Renal pelvis (tissue), 12 donors: ENCODE measurements at places on chromosomes 12 and 14.

DNA sequence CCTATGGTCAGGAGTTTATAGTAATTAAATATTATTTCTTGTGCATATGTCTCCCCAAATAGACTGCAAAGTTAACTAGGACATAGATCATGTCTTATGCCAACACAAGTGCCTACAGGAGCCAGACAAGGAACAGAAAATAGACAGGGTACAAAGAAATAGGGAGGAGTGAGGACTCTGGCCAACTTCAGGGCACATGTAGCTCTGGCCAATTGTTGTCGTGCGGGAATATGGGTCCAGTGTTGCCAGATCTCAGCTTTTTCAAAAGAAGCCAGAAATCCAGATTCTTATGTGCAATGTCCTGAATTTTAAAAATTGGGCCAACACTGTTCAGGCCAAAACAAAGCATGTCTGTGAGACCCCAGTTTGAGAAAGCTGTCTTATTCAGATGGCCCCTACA, 68.7 kb downstream of the RFX4 start:
- DNase-seq: no peak

DNA sequence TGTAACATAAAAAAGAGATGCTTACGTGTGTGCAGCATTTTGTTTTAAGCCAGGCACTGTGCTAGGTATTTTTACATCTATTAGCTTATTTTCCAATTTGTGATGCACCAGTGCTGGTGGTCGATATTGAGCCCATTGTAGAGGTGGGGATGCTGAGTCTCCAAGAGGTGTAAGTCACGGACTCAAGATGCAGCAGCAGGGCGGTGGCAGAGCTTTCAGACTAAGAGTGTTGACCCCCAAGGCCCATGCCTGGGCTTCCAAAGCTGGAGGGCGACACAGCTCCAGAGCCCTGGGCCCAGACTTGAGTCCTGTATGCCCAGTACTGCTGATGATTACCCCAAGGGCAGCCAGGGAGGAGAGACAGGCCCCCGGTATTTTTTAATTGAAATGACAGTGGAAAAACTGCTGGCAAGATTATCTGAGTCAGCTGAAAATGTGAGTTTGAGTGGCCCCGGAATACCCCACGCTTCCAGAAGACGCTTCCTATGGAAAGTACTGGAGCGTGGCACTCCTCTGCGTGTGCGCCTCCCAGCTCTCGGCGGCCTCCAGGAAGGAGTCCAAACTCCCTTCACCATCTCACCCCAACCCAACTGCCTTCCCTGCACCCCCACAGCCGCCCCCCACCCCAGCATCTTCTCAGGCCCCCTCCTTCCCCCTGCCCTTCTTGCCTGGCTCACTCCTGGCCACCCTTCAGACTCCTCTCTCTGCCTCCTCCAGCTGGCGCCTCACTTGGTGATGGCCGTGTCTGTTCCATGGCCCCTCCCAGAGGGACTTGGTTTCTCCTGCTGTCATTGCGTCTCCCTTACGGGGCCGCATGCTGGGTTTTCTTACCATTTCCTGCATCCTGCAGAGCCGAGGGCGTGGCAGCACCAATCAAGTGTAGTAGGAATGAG, 40.7 kb downstream of the ELK3 start:
- no peak for DNase-seq

GRCh38 chr12:124515981-124516380, 51.4 kb downstream of the NCOR2 start:
- no peak for DNase-seq

- DNase-seq: no peak
Measured at GRCh38 chr12:32455607-32456071, 56.3 kb downstream of the FGD4 start.

DNA sequence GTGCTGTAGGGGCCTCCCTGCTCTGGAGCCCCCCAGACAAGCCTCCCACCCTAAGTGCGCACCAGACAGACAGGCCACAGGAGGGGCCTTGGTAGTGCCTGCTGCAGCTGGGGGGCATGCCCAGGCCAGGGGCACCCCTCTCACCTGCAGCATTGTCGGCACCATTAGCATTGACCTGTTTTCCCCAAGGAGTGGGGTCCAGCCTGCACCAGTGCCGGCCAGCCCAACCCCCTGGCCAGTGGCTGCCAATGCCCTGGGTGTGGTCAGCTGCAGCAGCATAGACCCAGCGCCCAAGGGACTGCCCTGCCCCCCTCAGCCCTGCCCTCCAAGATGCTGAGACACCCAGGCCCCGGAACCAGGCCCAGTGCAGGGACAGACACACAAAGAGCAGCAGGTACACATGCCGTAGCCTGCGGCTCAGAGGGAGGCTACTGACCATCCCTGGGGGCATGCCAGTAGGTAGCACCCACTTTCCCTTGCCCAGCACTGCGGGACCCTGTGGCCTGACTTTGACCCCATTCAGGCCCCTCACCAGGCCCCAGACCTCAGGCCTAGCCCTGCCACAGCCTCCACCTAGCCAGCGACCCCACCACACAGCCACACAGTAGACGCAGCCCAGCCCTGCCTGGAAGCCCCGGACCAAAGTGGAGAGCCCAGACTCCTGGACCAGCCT, 1.0 kb downstream of the AHNAK2 start:
- no peak for DNase-seq

DNA sequence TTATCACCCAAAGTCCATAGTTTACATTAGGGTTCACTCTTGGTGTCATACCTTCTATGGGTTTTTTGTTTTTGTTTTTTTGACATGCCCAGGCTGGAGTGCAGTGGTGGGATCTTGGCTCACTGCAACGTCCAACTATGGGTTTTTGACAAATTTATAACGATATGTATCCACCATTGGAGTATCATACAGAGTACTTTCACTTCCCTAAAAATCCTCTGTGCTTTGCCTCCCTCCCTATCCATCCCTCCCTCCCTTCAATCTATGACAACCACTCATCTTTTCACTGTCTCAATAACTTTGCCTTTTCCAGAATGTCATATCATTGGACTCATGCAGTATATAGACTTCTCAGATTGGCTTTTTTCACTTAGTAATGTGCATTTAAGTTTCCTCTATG, 139.0 kb upstream of the CCDC198 start:
- no peak for DNase-seq

DNA sequence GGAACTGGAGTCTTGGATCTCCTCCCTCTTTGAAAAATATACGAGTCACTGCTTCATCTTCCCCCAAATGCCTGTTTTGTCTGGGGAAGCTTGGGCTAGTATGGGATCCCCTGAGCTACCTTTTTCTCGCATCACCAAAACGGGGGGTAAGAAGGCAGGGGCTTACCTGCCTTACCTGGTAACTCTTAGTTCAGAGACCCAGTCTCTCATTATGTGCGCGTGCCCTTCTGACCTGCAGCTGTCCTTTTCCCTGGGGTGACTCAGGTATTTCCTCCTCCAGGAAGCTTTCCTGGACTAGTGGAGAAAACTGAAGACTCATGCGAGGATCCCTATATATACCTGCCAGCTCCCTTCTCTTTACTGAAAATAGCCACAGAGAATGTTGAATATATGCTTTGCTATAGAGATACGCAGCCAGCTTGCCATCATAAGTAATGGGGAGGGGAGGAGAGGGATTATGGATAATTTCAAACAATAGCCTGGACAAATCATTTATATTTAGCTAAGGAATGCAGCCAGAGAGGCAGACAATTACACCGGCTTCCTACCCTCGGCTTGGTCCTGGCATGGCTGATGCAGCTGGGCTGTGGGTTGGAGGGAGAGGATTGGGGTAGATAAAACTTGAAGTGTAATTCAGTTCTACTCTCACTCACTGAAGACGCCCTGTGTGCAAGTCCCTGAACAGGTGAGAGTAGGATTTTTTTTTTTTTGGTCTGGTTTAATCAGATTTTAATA, 1.1 kb downstream of the TSPAN9 start:
- no peak for DNase-seq

- DNase-seq: no peak
Measured at GRCh38 chr12:88944397-88944796, 364.1 kb upstream of the KITLG start.

GRCh38 chr14:78904094-78904493, 733.9 kb downstream of the NRXN3 start:
- no peak for DNase-seq
